ENCODE measurements at places on chromosomes 13 and 19.

- no peak for DNase-seq
These were observed 583.1 kb downstream of the EFNB2 start for GRCh38 chr13:105952233-105952972.

DNA sequence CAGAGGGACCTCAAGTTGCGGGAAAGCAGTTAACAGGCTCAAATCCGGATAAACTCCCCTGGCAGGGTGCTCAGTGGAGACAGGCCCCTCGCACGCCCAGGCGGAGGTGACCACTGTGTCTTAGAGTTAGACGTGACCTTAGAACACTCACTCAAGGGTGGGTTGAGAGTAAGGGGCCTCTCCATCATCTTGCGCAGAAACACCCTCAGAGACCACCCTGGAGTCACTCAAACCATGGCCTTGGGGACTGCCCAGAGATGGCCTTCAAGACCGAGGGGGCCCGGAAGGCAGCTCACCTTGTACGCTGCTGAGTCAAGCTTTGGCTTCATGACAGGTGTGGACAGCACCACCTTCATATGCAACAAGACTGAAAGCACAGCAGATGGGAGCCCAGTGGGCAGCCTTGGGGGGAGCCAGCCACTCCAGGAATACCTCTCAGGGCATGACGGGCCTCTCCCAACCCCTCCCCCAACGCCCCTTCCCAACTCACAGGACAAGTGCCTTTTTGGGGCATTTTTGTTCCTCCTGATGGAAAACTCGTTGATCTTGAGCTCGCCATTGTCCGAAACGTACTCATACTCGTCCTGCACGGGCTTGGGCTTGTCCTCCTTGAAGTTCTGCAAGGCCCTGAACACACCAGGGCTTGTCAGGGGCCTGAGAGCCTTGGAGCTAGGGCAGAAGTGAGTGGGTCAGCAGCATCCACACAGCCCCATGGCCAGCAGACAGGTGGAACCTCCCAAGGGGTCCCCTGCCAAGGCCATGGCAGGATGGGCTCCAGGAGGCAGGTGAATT is 229.2 kb downstream of the TUBA3C start:
- no peak for DNase-seq

- DNase-seq, result no peak
These were observed 1.9 kb upstream of the CRX start for GRCh38 chr19:47819858-47820257.

DNA sequence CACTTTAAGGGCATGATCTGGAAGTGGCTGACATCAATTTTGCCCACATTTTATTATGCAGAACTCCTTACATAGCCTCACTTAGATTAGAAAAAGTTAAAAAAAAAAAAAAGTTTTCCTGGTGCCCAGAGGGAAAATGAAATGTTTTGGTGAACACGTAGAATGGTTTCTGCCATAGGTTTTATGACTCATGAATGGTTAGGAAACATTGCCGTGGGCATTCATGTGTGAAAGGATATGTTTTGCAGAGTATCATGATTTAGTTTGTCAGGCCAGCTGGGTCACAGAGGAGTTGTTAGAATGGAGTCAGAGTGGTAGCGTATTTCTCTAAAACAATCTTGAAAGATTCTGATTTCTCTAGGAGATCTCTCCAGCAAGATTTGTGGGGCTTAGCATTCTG is 133.8 kb downstream of the MRPL57 start:
- DNase-seq, result no peak

DNA sequence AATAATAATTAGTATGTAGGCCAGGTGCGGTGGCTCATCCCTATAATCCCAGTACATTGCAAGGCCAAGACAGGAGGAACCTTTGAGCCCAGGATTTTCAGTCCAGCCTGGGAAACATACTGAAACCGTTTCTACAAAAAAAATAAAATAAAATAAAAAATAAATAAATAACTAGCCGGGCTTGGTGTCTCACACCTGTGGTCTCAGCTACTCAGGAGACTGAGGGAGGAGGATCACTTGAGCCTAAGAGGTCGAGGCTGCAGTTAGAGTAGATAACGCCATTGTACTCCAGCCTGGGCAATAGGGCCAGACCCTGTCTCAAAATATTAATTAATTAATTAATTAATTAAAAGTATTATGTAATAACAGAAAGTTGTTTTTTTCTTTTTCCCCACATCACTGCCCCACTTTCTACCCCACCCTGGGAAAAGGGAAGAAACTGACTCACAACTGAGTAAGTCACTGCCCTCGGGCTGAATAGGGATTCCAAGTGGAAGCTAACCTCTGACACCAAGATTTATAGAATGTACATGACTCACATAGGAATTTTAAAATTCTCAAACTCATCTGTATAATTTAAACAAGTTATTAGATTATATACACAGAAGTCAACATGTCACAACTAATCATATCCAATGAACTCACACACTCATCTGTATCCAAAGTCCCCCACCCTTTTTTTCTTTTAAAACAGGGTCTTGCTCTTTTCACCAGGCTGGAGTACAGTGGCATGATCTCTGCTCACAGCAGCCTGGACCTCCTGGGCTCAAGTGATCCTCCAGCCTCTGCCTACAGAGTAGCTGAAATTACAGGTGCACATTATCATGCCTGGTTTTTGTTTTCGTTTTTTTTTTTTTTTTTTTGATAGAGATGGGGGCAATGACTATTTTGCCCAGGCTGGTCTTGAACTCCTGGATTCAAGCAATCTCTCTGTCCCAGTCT is 12.5 kb downstream of the ZNF611 start:
- no peak for DNase-seq

- DNase-seq, result no peak
These were observed 26.5 kb downstream of the SMIM24 start for GRCh38 chr19:3453840-3454239.

GRCh38 chr13:35797244-35797643 is 320.8 kb upstream of the MAB21L1 start:
- no peak for DNase-seq

DNA sequence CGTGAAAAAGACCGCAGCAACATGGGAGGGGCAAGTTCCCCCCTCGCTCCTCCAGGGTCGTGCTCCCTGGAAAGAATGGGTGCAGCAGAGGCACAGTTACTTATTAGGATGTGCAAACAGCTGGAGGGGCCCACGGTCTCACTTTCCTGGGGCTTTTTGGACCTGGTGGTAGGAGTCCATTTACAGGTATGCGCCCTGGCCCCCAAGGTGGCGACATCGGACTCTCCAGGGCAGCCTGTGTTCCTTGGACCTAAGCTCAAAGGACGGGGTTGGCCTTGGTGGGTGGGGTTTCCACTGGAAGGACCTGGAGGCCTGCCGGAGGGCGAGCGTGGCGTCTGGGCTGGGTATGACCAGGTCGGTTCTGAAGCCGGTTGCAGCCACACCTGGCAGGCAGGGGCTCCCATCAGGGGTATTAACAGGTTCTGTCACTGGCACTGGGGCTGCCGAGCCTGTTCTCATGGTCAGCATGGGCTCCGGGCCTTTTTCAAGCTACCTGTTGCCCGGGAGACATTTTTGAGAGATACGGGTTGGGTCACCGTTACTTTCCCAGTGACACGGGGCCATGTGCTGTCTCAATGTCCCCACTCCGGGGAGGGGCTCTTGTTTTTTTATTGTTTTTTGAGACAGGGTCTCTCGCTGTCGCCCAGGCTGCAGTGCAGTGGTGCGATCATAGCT is 5.9 kb downstream of the ZFR2 start:
- no peak for DNase-seq

GRCh38 chr19:28468701-28469459 is 744.1 kb downstream of the UQCRFS1 start:
- peak; percentile 30 for DNase-seq

DNA sequence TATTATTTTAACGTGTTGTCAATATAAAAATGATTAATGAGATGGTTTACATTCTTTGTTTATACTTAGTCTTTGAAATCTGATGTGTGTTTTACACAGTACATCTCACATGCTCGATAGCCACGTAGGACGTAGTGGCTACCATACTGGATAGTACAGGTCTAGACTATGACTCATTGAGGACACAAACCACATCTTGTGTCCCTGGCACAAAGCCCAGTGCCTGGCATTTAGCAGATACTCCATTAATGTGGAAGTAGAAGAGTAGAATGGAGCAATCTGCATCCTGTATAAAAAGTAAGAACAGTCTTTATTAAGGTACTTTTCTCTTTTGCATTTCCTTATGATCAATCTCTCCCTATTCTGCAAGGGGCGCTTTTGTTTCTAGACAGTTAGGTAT is 49.0 kb upstream of the FRY start:
- peak; percentile 61 for DNase-seq

- DNase-seq, result no peak
These were observed 10.6 kb downstream of the PLPP2 start for GRCh38 chr19:280541-281009.

DNA sequence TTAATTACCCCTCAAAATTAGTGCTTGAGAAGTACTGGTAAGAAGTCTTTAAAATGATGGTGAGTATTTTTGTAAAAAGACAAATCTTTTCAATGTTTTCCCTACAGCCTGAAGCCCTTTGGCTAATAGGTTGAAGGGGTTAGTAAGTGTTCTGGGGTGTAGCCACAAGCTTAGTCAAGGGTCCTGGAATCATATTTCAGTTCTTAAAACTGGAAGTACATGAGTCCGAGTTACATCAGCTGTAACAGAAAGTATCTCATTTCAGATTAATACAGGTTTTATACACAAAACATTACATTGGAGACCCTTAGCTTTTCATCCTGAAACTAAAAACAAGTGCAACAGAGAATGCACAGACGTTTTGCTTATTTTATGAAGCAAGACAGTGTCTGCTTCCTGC is 52.7 kb upstream of the TEX29 start:
- DNase-seq, result no peak

DNA sequence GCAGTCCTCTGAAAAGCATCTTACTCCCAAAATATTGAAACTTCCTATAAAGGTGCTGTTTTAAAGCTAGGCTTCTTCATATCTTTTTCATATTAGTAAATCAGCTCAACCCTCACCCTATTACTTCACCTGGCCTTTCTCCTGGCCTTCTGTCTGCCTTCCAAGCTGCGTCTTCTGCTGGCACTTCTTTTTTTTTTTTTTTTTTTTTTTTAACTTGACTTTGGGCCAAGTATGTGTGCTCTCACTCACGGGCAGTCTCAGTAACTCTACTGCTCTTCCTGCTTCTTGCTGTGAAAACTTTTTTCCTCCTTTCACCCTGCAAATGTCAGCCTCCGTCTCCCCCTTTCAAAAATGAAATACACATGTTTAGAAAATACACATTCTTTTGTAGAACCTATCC is 41.2 kb upstream of the KCTD4 start:
- DNase-seq, result no peak
